Activated CD4-positive, alpha-beta T cell treated with anti-CD3 and anti-CD28 coated beads, Interleukin-2, amount 10 ng/mL, durations not matched to agents 24 days and 14 days (primary cell): ENCODE measurements at places on chromosomes 4 and X. TPM values are rescaled to one million over a fixed set of nuclear protein-coding genes. Genes with fewer than 3 reads are reported as not detected.

ADH7 gene
- total RNA-seq = not detected in 2 replicates

DNA sequence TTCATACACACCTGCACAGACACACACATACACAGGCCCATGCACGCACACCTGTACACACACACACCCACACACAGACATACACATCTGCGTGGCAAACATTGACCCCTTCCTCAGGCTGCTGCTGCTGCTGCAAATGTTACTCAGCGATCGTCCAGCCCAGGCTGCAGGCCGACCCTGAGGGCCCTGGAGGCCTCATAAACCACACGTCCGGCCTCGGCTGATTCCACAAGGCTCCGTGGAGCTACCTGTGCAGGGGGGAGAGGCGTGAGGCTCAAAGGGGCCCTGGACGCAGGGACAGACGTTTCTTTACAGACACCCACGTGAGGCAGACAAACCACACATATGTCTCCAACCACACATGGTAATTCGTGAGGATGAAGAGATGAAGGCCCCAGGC is 53.9 kb upstream of the PPP2R3B start:
- no peak for DNase-seq

TMEM31 gene
- total RNA-seq = not detected in 2 replicates

LIMCH1 gene
- not detected in 2 replicates for total RNA-seq

- no peak for DNase-seq
Observed at GRCh38 chr4:41141900-41142299, 72.4 kb downstream of the APBB2 start.

XAGE1A gene
- total RNA-seq = not detected in 2 replicates

CACNA1F gene
- 0.07 and 0.14 TPM in 2 replicates for total RNA-seq

DNA sequence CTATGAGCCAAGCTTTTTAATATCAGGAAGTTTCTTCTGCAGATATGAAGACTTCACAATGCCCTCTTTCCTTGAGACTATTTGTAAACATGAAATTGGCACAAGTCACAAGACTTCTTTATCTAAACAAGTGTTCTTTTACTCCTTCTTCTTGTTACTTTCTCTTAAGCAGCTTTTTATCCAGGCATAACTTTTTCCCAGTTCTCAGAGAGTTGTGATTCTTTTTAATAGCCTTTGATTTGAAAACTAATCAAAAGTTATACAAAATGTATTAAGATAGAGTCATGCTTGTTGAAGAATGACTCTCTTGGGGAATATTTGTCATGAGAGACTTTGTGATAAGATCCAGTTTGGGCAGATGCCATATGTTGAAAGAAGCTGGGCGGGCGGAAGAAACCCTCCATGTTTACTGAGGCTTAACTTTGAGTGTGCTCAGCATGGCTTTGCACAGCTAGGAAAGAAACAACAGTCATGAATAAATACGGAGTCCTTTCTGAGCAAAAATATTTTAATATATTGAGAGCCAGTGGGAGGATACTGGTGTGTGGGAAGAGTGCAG is 39.3 kb downstream of the SYTL5 start:
- no peak for DNase-seq

GRCh38 chr4:107094332-107094731 is 58.2 kb upstream of the DKK2 start:
- DNase-seq = no peak

- no peak for DNase-seq
Observed at GRCh38 chr4:95761426-95761825, 78.5 kb upstream of the PDHA2 start.

- no peak for DNase-seq
Observed at GRCh38 chr4:2341911-2342652, 76.4 kb downstream of the ZFYVE28 start.

HHIP gene
- total RNA-seq = not detected in 2 replicates

C4orf50 gene
- total RNA-seq = 0.16 and 0.21 TPM in 2 replicates

GRCh38 chr4:84944947-84945346 is 21.5 kb downstream of the WDFY3 start:
- DNase-seq = no peak

TRAM1L1 gene
- not detected in 2 replicates for total RNA-seq

PF4V1 gene
- not detected in 2 replicates for total RNA-seq

ARAP2 gene
- 45.3 and 45.4 TPM in 2 replicates for total RNA-seq

MAP7D2 gene
- total RNA-seq = 0.23 and 0.50 TPM in 2 replicates

- peak; percentile 64 for DNase-seq
Observed at GRCh38 chr4:40046311-40046980, 10.2 kb upstream of the N4BP2 start.

- no peak for DNase-seq
Observed at GRCh38 chrX:154383359-154384283, 4.5 kb downstream of the EMD start.

- no peak for DNase-seq
Observed at GRCh38 chrX:151174581-151175282, 1.7 kb upstream of the GPR50 start.

- DNase-seq = no peak
Observed at GRCh38 chr4:174207367-174207766, 76.1 kb downstream of the FBXO8 start.

DNA sequence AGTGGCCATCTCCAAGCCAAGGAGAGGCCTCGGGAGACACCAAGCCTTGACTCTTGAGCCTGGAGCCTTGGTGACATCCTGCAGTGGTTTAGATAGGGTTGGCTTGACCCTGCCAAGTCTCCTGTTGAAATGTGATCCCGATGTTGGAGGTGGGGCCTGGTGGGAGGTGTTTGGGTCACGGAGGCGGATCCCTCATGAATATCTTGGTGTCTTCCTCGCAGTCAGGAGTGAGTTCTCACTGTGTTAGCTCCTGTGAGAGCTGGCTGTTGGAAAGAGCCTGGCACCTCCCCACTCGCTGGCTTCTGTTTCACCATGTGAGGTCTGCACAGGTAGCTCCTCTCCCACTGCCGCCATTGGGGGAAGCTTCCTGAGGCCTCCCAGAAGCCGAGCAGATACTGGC is 38.8 kb downstream of the ADRA2C start:
- no peak for DNase-seq

TIGD4 gene
- 0.28 and 0.31 TPM in 2 replicates for total RNA-seq

DNA sequence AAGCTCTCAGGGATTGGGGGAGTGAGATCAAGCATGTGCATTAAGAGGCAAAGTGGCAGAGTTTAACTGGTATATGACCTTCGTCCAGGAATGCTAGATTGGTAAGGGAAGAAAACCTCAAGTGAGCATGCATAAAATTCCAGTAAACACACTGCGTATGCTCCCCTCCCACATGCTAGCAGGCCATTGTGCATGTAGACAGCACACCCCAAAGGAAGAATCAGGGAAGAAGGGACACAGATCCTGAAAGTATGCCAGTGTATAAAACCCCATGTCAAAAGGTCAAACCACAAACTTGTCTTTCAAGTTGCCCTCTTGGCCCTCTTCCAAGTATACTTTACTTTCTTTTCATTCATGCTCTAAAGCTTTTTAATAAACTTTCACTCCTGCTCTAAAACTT is 405.2 kb upstream of the CNKSR2 start:
- no peak for DNase-seq
